Stimulated activated effector memory CD8-positive, alpha-beta T cell treated with anti-CD3 and anti-CD28 coated beads, Interleukin-12 subunit alpha, Interleukin-12 subunit beta, amount 100 ng/mL, for 72 hours (primary cell): ENCODE measurements at places on chromosomes 13 and 19.

GRCh38 chr13:44271031-44271455 lies 102.6 kb upstream of the SERP2 start:
- DNase-seq, result no peak

GRCh38 chr13:48946163-48946562 lies 29.5 kb upstream of the FNDC3A start:
- DNase-seq, result no peak

DNA sequence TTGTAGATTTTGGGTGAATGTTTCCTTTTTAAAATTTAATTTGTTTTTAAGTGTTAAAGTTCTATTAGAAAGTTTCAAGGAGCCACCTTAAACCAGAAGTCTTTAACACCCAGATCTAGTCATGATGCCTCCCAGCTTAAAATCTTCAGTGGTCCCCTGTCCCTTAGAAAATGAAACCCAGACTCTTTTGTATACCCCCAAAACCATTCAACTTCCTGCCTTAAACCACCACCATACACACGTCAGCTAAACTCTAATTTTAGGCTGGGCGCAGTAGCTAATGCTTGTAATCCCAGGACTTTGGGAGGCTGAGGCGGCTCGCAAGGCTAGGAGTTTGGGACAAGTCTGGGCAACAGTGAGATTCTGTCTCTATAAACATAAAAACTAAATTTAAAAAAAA lies 37.9 kb downstream of the N4BP2L1 start:
- no peak for DNase-seq

GRCh38 chr13:83845106-83845505 lies 37.2 kb downstream of the SLITRK1 start:
- no peak for DNase-seq

DNA sequence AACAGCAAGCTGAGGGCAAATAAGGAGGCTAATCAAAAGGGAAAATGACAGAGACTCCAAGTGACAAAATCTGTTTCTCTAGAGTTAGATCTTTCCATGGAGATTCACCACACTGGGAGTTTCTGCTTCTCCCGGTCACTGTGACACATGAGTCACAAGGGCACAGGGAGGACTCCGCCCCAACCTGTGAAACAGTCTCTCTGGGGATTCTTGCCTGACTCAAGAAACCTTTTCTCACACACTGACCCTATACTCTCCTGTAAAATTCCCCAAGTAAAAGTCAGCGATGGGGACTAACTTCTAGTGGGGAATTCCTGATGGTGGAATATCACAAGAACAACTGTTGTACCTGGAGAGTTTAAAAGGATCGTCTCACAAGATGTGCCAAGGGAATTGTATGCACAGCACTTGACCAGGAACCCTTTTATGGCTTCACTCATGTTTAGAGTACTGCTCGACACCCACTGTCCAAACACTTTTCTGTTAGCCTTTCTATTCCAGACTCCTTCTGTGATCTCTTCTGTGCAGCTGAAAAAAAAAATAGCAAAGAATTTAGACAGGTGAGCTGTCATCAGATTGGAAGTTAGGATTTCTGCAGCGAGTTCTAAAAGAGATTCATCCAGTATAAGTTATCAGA lies 46.8 kb upstream of the URAD start:
- no peak for DNase-seq

DNA sequence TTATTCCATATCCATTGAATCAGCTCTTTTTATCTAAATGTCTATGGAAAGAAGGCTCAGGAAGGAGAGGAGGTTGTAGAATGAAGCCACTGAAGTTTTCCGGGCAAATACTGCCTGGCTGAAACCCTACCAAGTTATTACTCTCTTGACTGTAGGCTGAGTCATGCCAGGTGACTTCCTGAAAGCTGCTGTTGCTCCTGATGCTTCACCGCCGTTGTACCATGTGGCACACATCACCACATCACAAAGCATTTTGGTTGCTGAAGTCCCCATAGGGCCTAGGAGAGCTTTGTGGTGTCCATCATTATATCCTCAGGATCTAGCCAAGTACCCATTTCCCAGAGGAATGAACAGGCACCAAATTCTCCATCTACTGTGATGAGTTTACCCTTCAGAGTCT lies 11.1 kb upstream of the TDRD12 start:
- no peak for DNase-seq
